T-helper 9 cell (primary cell): ENCODE measurements at places on chromosomes 13 and 19.

- no peak for DNase-seq
These were observed 9.2 kb downstream of the SBNO2 start for GRCh38 chr19:1164684-1165531.

DNA sequence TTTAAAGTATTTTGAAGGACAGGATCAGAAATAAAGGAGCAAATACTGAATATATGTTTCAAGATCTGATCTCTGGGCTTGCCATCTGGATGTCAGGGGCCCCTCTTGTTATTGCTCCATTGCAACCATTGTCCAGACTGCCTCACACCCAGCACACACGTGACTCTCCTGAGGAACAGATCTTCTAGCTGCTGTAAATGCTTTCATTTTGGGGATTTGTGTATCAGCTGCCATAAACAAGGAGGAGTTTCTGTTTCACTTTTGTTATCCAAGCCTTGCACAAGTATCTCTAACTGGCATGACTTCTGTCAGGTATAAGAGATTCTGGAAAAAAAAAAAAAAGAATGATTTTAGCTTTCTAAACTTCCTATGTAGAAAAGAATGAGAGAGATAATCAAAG, 1624.1 kb upstream of the PRR20A start:
- DNase-seq, result no peak

- no peak for DNase-seq
These were observed 3.5 kb downstream of the MAP1S start for GRCh38 chr19:17722655-17723240.

- no peak for DNase-seq
These were observed 159.9 kb upstream of the STARD13 start for GRCh38 chr13:33445476-33445875.

GRCh38 chr19:49363268-49364082, at the start of gene DKKL1:
TSS of gene DKKL1 (plus strand) at chr19:49363877. CDS start at chr19:49363999, 122 bp downstream.
- peak; percentile 47 for DNase-seq

DNA sequence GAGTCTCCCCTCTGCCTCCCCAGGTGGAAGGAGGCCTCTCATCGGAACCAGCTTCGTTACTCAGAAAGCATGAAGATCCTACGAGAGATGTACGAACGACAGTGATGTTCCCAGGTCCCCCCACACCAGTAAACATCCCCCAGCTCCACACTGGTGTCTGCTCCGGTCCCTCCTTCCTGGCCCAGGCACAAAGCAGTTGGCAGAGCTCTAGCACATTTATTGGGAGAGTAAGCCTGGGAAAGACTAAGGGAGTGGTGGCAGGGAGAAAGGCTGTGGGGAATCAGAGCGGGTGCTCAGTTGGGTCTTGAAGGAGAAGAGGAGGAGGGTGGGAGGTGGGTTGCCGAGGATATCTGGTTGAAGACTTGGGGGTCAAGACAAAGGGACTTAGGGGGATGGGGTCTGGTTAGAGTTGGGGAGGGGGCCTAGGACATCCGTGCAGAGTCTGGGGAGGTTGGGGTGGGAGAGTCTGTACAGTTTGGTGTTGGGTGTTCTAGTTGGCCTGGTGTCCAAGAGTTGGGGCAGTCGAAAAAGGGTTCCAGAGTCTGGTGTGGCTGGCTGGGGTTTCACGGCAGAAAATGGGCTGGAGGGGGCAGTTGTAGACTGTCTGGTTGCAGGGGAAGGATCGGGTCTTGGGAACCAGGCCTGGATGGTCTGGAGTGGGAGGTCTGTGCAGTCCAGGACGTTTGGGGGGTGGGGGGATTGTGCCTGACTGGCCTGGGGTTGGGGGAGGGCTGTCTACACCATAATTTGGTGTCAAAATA, 2.3 kb downstream of the HSPB6 start:
- DNase-seq, result no peak

DNA sequence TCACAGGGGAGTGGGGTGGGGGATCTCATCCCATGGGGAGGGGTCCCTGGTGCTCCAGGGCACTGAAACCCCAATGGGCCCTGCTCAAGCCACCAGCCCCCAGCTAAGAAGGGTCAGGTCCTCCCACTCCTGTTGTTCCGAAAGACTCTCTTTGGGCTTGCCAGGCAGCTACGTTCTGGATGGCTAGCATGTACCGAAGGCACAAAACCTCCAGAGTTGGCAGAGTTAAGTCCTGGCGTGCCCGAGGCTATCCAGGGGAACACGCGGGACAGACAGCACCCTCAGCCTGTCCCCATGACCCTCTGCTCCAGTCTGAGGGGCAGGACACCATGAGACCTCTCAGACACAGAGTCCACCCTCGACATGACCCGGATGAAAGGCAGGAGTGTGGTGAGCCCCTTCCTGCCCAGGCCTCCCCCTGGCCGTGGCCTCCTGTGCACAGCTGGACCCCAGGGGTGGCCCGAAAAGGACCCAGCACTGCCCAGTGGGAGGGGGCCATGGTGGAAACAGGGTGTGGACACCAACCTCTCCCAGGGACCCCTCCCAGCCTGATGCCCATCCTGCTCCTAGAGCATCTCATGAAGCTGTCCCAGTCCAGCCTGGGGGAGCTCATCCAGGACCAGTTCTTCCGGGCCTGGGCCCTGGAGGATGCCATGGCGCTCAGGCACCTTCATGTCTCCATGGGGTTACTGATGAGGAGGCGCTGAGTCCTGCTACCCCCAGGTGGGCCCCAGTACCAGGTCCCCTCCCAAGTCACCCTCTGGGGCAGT, 53.0 kb upstream of the TPM4 start:
- no peak for DNase-seq
